ENCODE measurements at places on chromosomes 5 and 9.

DNA sequence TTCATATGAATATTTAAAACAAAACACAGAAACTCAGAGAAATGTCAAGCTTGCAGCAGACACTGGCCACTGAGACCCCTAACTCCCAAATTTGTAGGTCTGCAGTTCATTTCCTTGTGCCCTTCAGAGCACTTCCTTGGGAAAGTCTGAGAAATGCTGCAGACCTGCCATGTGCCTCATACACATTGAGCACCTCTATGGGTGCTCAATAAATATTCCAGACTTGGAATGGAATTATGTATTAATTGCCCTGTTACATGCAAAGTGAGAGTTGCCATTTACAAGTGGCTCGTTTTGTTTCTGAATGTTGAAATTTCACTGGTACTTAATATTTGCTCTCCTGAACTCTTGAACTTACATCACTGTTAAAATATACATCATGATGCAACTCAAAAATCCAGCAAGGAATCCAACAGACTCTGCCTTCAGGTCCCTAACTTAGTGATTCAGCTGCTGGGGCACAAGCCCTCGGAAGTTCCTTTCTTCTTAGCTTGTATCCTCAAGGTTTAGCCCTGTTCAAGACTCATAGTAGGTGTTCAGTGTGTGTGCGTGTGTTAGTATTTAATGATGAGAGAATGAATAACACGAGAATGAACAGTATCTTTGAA is 90.6 kb downstream of the PTCD2 start:
- DNase-seq = no peak

GRCh38 chr5:15646371-15646770 is 146.4 kb downstream of the FBXL7 start:
- DNase-seq = no peak

DNA sequence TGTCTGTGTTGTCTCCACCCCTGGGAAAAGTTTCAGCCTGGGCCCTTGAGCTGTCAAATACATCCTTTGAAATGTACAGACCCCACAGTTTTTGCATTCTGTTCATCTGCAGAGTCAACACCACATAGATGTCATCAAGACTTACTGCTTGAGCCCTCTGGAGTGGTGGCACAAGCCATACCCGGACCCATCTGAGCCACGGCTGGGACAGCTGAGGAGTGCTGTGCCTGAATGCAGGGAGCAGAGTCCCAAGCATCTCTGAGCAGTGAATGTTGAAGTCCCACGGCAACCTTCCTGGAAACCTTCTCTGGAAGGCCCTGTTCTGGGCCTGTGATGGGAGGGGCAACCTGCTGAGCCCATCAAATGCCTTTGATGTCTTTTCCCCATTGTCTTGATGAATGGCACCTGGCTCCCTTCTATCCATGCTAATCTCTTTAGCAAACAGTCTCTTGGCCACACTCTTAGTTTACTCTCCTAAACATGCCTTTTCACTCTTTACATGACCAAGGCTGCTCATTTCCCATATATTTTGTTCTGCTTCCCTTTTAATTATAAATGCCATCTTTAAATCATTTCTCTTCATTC is 92.5 kb downstream of the ATPSCKMT start:
- no peak for DNase-seq

DNA sequence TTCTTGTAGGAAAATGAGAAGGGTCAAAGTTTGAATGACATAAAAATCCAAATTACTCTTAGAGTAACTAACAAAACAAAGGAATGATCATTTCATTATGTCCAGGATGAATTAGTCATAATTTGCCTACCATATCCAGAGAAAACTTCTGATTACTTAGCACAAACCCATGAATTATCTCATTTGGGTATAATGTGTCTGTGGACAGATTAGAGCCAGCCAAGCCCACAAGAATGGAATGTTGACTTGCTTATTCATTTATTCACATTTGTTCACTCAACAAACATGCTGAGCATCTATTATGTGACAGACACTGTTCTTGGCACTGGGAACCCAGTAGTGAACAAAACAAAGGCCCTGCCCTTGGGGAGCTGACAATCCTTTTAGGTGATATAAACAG is 87.4 kb downstream of the APBA1 start:
- DNase-seq = no peak

DNA sequence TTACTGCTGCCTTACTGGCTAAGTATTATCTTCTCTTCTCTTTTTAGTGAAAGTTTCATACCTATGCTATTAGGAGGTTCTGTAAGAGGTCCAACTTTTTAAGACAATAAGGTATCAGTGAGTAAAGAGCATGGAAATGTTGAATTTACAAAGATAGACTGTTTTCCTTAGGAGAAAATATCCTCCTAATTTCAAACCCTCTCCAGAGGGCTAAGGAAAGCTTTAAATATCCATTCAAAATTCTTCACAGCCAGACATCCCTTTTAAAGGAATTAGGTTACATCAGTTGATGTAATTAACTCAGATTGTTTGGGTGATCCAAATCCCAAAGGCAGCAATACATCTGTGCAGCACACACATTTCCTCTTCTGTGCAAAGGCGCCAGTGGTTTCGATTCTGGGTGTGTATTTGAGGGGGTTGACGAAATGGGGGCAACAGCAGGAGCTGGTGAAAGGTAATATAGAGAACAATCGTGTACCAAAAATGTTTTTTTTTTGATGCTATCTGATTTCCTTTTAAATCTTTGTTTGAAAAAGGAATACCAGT is 273.8 kb upstream of the RPS23 start:
- DNase-seq = no peak

- DNase-seq = peak; percentile 32
Observed at GRCh38 chr5:73448463-73449136, at the start of gene FOXD1. Gene FOXD1 (minus strand): TSS chr5:73448777. CDS start chr5:73448362, 415 bp downstream.

DNA sequence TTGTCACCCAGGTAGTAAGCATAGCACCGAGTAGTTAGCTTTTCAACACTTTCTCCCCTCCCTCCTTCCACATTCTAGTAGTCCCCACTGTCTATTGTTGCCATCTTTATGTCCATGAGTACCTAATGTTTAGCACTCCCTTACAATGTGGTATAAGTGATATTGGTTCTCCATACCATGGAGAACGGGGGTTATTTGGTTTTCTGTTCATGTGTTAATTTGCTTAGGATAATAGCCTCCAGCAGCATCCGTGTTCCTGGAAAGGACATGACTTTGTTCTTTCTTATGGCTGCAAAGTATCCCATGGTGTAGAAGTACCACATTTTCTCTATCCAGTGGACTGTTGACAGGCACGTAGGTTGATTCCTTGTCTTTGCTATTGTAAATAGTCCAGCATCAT is 353.9 kb downstream of the ADGRV1 start:
- no peak for DNase-seq

DNA sequence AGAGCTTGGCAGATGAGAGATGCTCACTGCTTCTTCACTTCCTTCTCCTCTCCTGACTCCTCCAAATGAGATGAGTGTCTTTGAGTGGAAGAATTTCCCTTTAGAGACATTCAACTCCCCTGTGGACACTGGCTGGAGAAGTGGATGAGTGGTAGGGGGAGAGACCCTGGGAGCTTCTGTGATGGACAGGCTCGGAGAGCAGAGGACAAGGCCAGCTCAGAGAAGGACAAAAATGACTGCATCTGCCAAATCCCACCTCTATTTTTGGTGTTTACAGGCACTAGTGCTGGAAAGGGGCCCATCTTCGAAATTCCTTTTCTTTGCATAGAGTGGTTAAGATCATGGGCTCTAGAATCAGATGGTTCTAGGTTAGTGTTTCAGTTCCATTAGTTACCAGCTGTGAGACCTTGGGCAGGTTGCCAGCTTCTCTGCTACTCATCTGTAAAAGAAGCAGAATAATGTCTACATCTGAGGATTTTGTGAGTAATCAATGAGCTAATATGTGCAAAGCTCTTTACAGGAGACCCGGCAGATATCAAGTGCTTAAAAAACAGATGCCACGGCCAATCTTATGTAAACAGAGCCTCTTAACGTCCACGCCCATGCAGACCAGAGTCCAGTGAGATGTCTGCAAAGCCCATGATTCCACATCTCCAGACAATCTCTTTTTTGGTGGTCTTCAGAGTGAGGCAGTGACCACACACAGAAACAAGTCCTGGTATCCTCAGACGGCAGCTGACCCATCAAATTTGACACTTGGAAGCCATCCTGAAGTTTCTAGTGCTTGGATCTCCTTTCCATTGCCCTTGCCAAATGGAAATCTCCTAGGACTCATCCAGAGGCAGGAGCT is 13.6 kb upstream of the COL27A1 start:
- no peak for DNase-seq

DNA sequence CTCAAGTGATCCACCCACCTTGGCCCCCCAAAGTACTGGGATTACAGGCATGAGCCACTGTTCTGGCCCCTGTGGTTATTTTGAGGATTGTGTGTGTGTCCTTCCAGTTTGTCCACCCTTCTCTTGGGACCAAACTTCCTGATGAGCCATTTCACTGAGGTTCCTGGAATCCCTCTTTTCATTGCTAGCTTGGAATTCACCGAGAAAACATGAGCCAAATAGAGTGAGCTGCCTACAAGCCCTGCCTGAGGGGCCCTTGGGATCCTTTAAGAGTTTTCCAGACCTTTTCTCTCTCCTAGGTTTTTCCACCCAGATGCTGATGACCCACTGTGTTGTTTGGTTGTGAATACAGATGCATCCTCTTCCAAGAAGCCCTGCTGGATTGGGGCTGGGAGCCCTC is 13.2 kb upstream of the KIF12 start:
- no peak for DNase-seq

- DNase-seq = no peak
Observed at GRCh38 chr9:13424204-13424603, 144.7 kb upstream of the MPDZ start.

DNA sequence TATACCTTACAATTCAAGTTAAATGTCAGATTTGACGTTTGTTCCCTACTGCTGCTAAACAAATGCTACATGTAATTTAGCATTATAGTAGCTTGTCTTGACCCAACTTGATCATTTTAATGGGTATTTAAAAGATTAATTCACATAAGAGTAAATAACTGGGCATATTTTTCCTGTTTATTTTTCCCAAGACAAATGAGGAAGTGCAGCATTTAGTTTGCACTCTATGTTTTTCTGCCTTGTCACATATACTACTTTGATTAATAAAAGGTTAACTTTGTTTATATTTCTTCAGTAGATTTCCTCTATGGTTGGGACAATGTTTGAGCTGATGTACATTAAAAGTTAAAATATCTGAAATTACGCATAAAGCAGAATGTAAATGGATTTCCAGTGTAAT is 641.8 kb downstream of the PRR16 start:
- no peak for DNase-seq

DNA sequence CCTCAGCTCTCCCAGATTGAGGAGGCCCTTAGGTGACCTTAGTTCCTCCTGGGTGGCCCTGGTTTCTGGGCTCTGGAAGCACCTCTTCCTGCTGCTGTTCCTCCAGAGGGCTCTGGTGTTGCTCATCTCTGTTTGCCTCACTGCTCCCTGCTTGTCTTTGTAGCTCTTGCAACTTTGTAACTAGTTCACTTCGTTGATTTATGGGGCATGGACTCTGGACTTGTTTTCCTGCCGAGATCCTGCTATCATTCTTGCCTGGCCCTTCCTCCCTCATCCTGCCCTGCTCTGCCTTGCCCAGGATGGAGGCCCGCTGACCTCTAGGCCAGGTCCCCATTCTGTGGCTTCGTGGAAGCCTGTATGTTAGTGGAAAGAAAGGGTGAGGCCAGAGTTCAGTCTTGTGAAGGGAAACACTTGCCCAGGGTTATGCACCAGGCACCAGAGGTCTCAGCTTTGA is 169.3 kb downstream of the MACROH2A1 start:
- DNase-seq = no peak

DNA sequence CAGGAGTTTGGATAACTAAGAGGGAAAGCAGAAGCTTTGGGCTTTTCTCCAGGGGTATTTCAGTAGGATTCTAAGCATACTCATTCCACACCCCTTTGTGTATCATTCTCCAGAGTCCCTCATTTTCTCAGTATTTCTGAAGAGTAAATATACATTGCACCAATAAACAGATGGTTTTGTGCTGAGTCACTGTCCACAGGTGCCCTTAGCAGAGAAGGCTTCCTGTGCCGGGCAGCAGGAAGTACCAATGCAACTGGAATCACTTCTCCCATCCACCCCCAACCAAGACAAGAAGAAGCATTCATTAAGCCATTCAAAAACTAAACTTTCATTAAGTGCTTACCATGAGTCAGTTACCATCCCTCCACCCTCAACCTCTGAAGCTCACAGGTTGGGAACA is 3.6 kb upstream of the CCNJL start:
- DNase-seq = no peak

DNA sequence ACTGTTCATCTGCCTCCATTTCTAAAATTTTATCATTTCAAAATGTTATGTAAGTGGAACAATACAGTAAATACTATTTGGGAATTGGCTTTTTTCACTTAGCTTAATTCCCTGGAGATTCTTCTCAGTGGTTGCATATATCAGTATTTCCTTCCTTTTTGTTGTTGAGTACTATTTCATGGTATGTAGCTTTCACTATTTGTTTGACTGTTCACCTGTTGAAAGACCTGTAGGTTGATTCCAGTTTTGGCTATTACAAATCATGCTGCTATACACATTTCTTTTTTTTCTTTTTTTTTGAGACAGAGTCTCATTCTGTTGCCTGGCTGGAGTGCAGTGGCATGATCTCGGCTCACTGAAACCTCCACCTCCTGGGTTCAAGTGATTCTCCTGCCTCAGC is 33.0 kb upstream of the PWWP2A start:
- no peak for DNase-seq

DNA sequence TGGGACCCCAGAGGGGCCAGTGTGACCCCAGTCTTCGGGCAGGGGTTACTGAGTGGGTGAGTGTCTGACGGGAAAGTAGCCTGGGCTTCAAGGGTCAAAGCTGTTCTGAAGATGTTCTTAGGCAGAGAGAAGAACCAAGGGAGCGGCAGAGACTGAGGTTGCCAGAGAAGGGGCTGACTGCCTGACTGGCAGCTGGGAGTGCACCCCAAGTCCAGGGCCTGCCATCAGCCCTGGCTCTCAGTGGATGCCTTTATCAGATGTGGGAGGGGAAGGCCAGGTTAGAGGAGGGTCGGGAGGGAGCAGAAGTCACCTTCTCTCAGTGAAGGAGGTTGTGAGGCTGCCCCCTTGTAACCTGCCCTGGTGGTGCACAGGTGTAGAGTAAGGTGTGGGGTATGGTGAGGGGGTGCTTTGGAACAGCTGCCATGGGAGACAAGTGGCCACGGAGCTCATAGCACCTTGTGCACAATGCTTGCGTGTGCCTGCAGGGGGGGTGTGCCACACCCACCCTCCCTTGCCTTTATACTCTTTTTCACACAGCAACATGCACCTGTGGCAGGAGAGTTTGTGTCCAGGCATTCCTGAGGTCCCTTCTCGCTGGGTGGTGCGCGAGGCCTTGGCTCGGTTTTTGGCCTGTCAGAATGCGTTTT is 18.9 kb downstream of the RALGPS1 start:
- DNase-seq = no peak

- DNase-seq = no peak
Observed at GRCh38 chr9:125387861-125388524, 126.4 kb downstream of the GAPVD1 start.

DNA sequence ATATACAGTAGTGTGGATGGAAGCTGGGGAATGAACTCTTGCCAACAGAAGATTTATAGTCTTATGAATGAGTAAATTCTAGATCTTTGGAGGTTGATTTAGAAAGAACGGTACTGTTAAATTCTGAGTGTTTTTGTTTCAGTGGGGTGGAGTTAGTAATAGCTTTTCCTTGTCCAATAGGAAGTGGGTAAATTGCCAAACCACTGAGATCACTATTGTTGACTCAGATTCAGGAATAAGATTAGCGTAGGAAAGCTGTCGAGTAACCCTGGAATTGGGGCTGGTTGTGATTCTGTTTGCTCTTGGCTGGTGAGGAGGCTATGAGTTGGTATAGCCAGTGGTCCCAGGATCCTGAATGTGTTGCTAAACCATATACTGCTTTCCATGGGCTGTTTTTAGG is 155.6 kb downstream of the ARHGAP26 start:
- DNase-seq = no peak

GRCh38 chr5:36366883-36367282 is 65.2 kb upstream of the RANBP3L start:
- DNase-seq = no peak
